ENCODE measurements at places on chromosomes 6 and 20. TPM values are rescaled to one million over a fixed set of nuclear protein-coding genes. Genes with fewer than 3 reads are reported as not detected.

The SIGLEC1 gene
- not detected for total RNA-seq

The ADAT2 gene
- 2.4 TPM for total RNA-seq

The MEP1A gene
- total RNA-seq = not detected

The SSTR4 gene
- not detected for total RNA-seq

The FAM184A gene
- total RNA-seq = 0.10 TPM

The RIPOR2 gene
- total RNA-seq = 2.3 TPM

The SNX21 gene
- total RNA-seq = 87.6 TPM

The DYNLT2 gene
- 0.54 TPM for total RNA-seq

The CD83 gene
- total RNA-seq = 10.5 TPM

The NKX2-4 gene
- not detected for total RNA-seq

The TAGAP gene
- not detected for total RNA-seq

The EPB41L1 gene
- 54.4 TPM for total RNA-seq

The LYRM2 gene
- 4.7 TPM for total RNA-seq

The TFAP2C gene
- 7.6 TPM for total RNA-seq

The ZBTB12 gene
- total RNA-seq = 9.3 TPM

The LY6G5B gene
- total RNA-seq = not detected

The PFDN6 gene
- total RNA-seq = 151 TPM

The SLC26A8 gene
- not detected for total RNA-seq

The PRR18 gene
- total RNA-seq = not detected

The COL11A2 gene
- total RNA-seq = 1.4 TPM

The FLRT3 gene
- total RNA-seq = 56.1 TPM

The TNNC2 gene
- total RNA-seq = not detected

The BPIFA1 gene
- total RNA-seq = not detected

The TMEM217 gene
- total RNA-seq = 0.74 TPM

The ME1 gene
- 15.0 TPM for total RNA-seq

The OLIG3 gene
- total RNA-seq = not detected

The CTAGE9 gene
- not detected for total RNA-seq

The PAK5 gene
- not detected for total RNA-seq

The NUP153 gene
- total RNA-seq = 30.4 TPM

The SMIM26 gene
- total RNA-seq = 145 TPM

The KIF25 gene
- not detected for total RNA-seq

The OVOL2 gene
- 0.17 TPM for total RNA-seq

The SLC22A16 gene
- not detected for total RNA-seq

The PRPH2 gene
- not detected for total RNA-seq

The GPR6 gene
- total RNA-seq = not detected

The CD24 gene
- 985 TPM for total RNA-seq

The DOK5 gene
- 3.5 TPM for total RNA-seq

The ARMC12 gene
- 4.6 TPM for total RNA-seq

The SIRPB2 gene
- total RNA-seq = not detected

The ZBTB22 gene
- 16.1 TPM for total RNA-seq

The IMPG1 gene
- total RNA-seq = not detected

The SLC17A2 gene
- not detected for total RNA-seq

The SAMD10 gene
- 1.2 TPM for total RNA-seq

The MAP1LC3A gene
- total RNA-seq = not detected

The NANP gene
- 2.7 TPM for total RNA-seq

The EYA4 gene
- 0.17 TPM for total RNA-seq

The PPP1R14C gene
- total RNA-seq = 28.8 TPM

The DEFB132 gene
- not detected for total RNA-seq

The RAB44 gene
- not detected for total RNA-seq

The MLN gene
- not detected for total RNA-seq

The SAMHD1 gene
- total RNA-seq = 9.8 TPM

The DEF6 gene
- 16.5 TPM for total RNA-seq

The CCN2 gene
- 157 TPM for total RNA-seq

The C20orf204 gene
- not detected for total RNA-seq

The SYNGAP1 gene
- total RNA-seq = 0.14 TPM

The EIF6 gene
- 321 TPM for total RNA-seq

The TRIM31 gene
- total RNA-seq = 3.0 TPM
